ENCODE measurements at places on chromosomes 16 and 17.

- no peak overlapping the region for H3K4me3 ChIP-seq
- DNase-seq, result no peak
- H3K27me3 ChIP-seq, result no peaks in the 10 kb centered on the region
- no peak overlapping the region for H3K27ac ChIP-seq
- peaks cover 21% of the 10 kb centered on the region for H3K4me1 ChIP-seq
- peaks cover 2% of the 10 kb centered on the region for H3K36me3 ChIP-seq
Observed at GRCh38 chr17:69578385-69578936, 164.0 kb downstream of the MAP2K6 start.

DNA sequence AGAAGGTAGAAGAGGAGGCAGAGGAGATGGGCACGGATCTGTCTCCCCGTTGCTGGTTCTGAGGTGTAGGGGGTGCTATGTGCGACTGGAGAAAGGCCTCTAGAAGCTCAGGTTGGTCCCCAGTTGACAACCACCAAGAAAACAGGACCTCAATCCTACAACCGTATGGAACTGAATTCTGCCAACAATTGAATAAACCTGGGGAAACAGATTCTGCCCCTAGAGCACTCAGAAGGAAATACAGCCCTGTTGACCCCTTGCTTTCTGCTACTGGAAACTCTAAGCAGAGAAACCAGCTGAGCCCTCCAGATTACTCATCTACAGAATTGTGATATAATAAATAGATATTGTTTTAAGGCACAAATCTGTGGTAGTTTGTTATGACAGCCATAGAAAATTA, 313.0 kb upstream of the GOT2 start:
- no peaks in the 10 kb centered on the region for H3K27me3 ChIP-seq
- H3K36me3 ChIP-seq, result no peaks in the 10 kb centered on the region
- no peak for DNase-seq
- no peak overlapping the region for H3K4me3 ChIP-seq
- H3K4me1 ChIP-seq, result peaks cover 5% of the 10 kb centered on the region

DNA sequence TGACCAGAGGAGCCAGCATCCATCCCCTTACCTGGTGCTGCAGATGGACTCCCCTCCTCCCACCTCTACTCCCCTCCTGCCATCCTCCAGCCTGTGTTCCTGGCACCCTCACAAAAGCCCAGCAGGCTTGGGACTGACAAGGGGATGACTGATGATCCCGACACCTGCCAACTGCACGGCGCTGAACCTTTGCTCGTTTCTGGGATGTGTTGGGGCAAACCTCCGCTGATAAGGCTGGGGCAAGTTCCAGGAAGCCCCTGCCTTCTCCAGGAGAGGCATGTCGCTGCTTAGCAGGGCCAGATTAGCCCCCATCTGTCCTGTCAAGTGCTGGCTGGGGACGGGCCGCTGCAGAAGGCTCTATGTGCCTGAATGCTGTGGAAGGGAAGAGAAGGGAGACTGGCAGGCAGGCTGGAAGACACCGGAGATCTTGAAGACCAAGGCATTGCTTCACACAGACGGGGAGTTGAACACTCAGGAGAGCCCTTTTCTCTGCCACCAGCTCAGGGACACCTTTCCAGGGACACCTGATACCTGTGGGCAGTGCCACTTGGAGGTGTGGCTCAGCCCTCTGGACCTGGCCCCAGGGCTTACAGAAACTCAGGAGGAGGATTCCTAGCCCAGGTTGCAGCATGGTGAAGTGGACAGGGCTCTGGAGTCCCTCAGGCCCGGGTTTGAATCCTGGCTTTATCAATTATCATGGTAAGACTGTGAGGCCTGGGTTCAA, 973 bp upstream of the KRT15 start:
- no peaks in the 10 kb centered on the region for H3K4me1 ChIP-seq
- H3K27ac ChIP-seq, result no peak overlapping the region
- H3K27me3 ChIP-seq, result peaks cover 11% of the 10 kb centered on the region

DNA sequence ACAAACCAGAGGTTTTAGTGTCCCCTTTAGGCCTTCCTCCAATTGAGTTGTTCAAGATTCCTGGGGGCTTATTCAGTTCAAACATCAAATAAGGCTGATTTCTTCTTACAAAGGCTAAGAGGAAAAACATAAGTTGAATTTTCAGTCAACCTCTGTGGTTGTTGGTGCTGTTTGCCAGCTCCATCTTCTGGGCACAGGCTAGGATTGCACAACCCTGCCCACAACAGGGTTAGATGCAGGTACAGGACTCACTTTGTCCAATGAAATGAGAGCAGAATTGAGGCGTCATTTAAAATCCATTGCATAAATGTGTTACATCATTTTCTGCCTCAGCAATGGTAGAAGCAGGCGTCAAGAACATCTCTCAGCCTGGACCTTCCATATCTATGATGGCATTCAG, 173.3 kb downstream of the PMP22 start:
- DNase-seq, result no peak
- peaks cover 5% of the 10 kb centered on the region for H3K4me1 ChIP-seq
- H3K4me3 ChIP-seq, result no peak overlapping the region
- no peaks in the 10 kb centered on the region for H3K27me3 ChIP-seq
- H3K27ac ChIP-seq, result no peak overlapping the region

- peaks cover 20% of the 10 kb centered on the region for H3K4me1 ChIP-seq
- H3K27ac ChIP-seq, result no peak overlapping the region
- H3K27me3 ChIP-seq, result no peaks in the 10 kb centered on the region
- H3K36me3 ChIP-seq, result no peaks in the 10 kb centered on the region
- DNase-seq, result peak; percentile 47
- peak overlapping the region; percentile 78 for H3K4me3 ChIP-seq
Observed at GRCh38 chr17:42531455-42532354, 4.3 kb upstream of the NAGLU start.

DNA sequence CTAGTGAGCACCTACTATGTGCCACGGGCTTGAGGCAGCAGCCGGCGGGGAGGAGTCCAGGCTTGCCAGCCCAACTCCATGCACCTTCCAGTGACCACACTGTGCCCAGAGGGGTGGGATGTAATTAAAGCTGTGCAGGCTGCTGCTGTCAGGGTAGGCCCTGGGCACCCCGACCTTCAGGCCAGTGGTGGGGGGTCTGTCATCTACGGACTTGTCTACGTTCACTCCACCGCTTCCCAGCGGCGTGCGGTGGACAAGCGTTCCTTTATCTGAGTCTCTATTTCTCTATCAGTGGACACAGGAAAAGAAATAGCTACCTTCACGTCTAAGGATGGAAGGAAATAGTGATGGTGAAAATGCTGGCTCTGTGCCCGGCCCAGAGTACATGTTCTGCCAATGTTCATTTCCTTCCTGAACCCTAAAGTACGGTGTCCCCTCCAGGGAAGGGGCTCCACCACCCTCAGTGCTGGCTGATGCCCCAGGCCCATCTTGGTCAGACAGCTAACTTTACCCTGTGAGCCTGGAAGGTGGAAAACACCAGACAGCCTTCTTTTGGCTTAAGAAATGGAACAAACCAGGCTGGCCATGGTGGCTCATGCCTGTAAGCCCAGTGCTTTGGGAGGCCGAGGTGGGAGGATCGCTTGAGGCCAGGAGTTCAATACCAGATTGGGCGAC, 135.2 kb downstream of the SDK2 start:
- H3K27me3 ChIP-seq, result no peaks in the 10 kb centered on the region
- peaks cover 41% of the 10 kb centered on the region for H3K4me1 ChIP-seq
- H3K36me3 ChIP-seq, result peaks cover 3% of the 10 kb centered on the region
- DNase-seq, result no peak
- no peak overlapping the region for H3K4me3 ChIP-seq

All from neural crest cell (in vitro differentiated cells).